Sigmoid colon (tissue), 7 donors: ENCODE measurements at places on chromosomes 2 and 18. TPM values are rescaled to one million over a fixed set of nuclear protein-coding genes. Genes with fewer than 3 reads are reported as not detected.

DNA sequence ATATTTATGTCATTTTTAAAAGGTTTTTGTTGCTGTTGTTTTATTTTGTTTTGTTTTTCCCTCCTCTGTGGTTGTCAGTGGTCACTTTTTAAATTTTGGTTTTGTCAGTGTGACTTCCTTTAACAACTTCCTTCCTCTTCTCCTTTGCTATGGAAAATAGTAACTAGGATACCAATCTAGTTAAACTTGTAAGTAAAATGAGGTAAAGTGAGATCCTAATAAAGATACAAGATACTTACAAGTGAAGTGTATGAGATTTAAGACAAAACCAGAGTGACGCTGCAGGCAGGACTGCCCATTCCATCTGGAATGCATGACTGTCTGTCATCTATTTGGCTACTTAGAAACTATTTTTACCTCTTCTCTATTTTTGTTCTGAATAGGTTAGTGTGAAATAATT is 30.6 kb upstream of the CREB1 start:
- no peak overlapping the region for H3K4me3 ChIP-seq
- no peaks in the 10 kb centered on the region for H3K36me3 ChIP-seq
- H3K27ac ChIP-seq: no peak overlapping the region
- H3K27me3 ChIP-seq: no peaks in the 10 kb centered on the region
- no peaks in the 10 kb centered on the region for H3K4me1 ChIP-seq

The TMEM247 gene
- not detected for total RNA-seq

- H3K27ac ChIP-seq: no peak overlapping the region
- no peak for DNase-seq
- no peaks in the 10 kb centered on the region for H3K4me1 ChIP-seq
- no peaks in the 10 kb centered on the region for H3K36me3 ChIP-seq
- H3K4me3 ChIP-seq: no peak overlapping the region
- H3K27me3 ChIP-seq: no peaks in the 10 kb centered on the region
Measured at GRCh38 chr18:9029131-9029530, 73.4 kb upstream of the NDUFV2 start.

The UGT1A3 gene
- total RNA-seq: not detected

The FSHR gene
- not detected for total RNA-seq

The SCLY gene
- total RNA-seq: 10.9 TPM

- H3K27me3 ChIP-seq: no peaks in the 10 kb centered on the region
- no peak overlapping the region for H3K4me3 ChIP-seq
- no peaks in the 10 kb centered on the region for H3K36me3 ChIP-seq
- no peaks in the 10 kb centered on the region for H3K4me1 ChIP-seq
- no peak for DNase-seq
Measured at GRCh38 chr2:236402033-236402790, 138.0 kb upstream of the ASB18 start.

DNA sequence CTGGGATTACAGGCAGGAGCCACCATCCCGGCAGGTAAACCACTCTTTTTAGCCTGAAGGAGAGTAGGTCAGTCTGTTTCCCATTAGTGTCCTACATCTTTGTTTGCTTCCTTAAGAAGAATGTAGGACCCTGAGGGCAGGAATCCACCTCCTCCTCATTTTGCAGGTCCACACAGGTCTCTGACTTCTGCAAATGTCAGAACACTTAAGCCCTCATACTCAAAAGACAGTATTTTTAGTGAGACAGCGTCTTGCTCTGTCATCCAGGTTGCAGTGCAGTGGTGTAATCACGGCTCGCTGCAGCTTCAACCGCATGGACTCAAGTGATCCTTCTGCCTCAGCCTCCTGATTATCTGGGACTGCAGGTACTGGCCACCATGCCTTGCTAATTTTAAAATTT is 9.3 kb downstream of the PSTPIP2 start:
- no peaks in the 10 kb centered on the region for H3K4me1 ChIP-seq
- no peaks in the 10 kb centered on the region for H3K27me3 ChIP-seq
- no peak for DNase-seq
- H3K4me3 ChIP-seq: no peak overlapping the region
- no peaks in the 10 kb centered on the region for H3K36me3 ChIP-seq

DNA sequence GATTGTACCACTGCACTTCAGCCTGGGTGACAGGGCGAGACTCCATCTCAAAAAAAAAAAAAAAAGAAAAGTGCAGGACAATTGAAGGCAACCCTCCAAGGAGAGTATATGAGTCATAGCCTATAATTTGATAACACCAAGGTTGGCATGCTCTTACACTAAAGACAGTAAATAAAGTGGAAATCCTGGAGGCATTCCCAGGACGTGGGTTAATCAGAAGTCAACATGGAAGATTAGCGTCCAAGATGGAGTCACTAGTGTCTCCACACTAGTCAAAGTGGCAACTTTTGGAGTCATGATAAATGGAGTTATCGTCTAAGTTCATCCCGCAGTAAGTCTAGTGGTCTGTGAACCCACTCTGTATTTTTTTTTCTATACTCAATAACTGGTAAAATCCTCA is 21.2 kb upstream of the UGGT1 start:
- no peak overlapping the region for H3K4me3 ChIP-seq
- H3K36me3 ChIP-seq: no peaks in the 10 kb centered on the region
- H3K27me3 ChIP-seq: no peaks in the 10 kb centered on the region
- H3K27ac ChIP-seq: no peak overlapping the region

DNA sequence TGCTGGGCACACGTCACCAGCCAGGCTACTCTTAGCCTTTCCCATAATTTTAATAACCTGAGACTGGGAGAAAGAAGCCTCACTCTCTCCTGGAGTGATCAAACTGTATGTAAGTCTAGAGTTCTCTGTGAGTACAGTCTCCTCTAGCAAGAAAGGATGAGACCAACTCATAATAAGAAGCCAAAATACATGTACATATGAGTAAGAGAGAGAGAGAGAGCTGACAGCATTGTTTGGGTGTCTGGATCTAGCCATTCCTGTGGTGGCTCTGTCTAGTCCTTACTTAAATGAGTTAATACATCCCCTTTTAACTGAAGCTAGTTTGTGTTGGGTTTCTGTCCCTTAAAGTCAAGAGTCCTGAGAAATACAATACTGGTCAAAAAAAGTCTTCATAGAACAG is 26.0 kb upstream of the ANXA4 start:
- H3K27ac ChIP-seq: no peak overlapping the region
- H3K27me3 ChIP-seq: no peaks in the 10 kb centered on the region
- no peak for DNase-seq
- no peak overlapping the region for H3K4me3 ChIP-seq
- H3K4me1 ChIP-seq: no peaks in the 10 kb centered on the region

DNA sequence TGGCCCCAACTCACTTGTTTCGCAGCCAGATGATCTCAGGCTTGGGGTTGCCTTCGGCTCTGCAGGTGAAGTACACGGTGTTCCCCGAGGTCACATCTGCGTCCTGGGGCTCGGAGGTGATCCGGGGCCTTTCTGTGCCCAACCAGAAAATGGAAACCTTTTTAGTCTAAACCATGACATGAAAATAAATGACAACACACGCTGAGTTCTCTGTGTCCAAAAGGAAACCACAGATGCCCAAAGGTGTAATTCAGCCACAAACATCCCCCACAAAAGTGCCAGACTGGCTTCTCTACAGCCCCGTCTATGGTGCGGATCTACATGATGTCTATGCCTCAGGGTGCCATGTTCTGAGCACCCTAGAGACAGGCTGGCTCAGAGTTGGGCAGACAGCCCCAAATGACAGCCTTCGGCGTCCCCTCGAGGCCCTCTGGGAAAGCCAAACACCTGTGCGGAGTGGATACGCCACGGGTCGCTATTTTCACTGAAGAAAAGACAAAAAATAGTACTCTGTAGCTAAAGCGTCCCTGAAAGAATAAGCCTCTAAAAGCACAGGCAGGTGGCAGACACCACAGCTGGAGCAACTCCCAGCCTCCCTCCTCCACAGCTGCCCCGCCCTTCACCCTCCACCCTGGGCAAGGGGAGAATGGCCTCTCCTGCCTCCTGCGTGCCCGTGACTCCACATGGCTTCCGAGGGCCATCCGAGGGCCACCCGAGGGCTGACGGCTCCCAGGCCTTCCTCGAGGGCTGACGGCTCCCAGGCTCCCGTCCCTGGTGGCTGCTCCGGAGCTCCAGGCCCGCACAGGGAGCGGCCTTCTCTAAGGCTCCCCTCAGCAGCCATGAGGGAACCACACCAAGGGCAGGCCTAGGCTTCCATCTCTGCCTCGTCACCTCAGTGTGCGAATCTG is 67.1 kb downstream of the PXDN start:
- peak overlapping the region; percentile 95 for H3K27ac ChIP-seq
- peaks cover 39% of the 10 kb centered on the region for H3K36me3 ChIP-seq
- no peaks in the 10 kb centered on the region for H3K27me3 ChIP-seq
- peak; percentile 57 for DNase-seq

- no peaks in the 10 kb centered on the region for H3K36me3 ChIP-seq
- peak within 1 kb of the TSS; percentile 52 for H3K4me3 ChIP-seq
- H3K4me1 ChIP-seq: peaks cover 27% of the 10 kb centered on the region
- H3K27ac ChIP-seq: peak within 1 kb of the TSS; percentile 48
- peak; percentile 64 for DNase-seq
Measured at GRCh38 chr2:212538305-212539071, at the start of gene ERBB4. TSS of gene ERBB4 (minus strand) at chr2:212538802. CDS start at chr2:212538530, 272 bp downstream.

DNA sequence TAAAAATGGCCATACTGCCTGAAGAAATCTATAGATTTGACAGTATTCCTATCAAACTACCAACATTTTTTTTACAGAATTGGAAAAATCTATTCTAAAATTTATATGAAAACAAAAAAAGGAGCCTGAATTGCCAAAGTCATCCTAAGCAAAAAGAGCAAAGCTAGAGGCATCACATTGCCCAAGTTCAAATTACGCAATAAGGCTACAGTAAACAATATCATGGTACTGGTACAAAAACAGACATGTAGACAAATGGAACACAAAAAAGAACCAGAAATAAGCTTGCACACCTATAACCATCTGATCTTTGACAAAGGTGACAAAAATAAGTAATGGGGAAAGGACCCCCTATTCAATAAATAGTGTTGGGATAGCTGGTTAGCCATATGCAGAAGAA is 50.2 kb upstream of the THSD7B start:
- no peaks in the 10 kb centered on the region for H3K27me3 ChIP-seq
- H3K36me3 ChIP-seq: no peaks in the 10 kb centered on the region
- H3K27ac ChIP-seq: no peak overlapping the region
- no peak overlapping the region for H3K4me3 ChIP-seq
- no peak for DNase-seq
- no peaks in the 10 kb centered on the region for H3K4me1 ChIP-seq

DNA sequence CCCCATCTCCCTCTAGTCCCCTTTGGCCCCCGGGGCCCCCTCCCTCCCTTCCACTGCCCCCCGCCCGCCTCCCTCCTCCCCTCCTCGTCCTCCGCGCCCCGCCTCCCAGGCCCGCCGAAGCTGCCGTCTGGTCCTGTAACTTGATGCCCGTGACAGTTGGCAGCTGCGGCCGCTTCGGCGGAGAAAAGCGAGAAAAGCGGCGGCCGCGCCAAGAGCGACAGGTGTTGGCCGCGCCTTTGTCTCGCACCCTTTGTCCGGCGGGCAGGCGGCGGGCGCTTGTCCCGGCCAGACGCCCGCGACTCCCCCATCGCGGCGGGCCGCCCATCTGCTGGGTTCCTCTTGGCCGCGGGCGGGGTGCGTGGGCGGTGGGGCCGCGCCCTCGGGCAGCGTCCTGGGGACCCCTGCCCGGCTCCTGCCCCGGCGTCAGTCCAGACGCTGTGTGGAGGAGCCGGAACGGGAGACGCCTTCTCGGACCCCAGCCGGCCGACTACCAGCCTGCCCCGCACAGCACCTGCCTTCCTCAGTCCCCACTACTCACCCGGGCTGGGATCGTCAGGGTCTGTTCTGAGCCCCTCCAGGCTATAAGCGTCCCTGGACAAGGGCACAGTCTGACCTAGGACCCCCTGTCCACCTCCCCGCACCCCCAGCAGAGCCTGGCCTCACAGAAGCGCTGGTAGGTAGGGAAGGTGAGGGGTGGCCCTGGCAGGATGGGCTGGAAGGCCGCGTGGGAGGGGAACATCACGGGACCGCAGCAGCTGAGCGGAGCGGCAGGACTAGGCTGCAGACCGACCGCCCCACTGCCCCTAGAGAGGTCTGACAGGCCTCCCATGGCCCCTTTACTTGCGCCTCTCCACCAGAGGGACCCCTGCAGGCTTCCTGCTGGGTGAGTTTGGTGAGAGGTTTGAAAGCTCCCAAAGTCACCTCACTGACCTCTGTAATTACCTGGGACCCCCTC is 1.2 kb upstream of the HES6 start:
- DNase-seq: peak; percentile 78
- peak overlapping the region; percentile 10 for H3K4me3 ChIP-seq
- peaks cover 47% of the 10 kb centered on the region for H3K4me1 ChIP-seq

DNA sequence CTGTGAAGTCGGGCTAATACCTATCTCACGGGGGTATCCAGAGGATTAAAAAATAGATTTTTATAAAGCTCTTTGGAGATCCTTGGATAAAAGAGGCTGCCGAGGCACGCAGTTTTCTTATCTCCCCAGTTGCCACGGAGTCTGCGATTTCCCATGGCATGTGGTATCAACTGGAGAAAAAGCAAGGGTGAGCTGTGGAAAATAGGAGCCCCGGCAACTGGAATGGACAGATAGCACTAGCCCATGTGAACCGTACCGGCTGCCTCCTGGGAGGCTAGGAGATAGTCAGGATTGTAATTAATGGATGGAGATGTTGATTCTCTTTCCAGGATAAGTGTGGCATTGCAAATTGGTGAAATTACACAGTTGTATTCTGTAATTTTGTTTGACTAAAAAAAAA is 407.6 kb upstream of the KCNH7 start:
- no peaks in the 10 kb centered on the region for H3K4me1 ChIP-seq
- H3K27ac ChIP-seq: no peak overlapping the region
- no peak for DNase-seq
- no peaks in the 10 kb centered on the region for H3K27me3 ChIP-seq
- H3K4me3 ChIP-seq: no peak overlapping the region
- no peaks in the 10 kb centered on the region for H3K36me3 ChIP-seq

DNA sequence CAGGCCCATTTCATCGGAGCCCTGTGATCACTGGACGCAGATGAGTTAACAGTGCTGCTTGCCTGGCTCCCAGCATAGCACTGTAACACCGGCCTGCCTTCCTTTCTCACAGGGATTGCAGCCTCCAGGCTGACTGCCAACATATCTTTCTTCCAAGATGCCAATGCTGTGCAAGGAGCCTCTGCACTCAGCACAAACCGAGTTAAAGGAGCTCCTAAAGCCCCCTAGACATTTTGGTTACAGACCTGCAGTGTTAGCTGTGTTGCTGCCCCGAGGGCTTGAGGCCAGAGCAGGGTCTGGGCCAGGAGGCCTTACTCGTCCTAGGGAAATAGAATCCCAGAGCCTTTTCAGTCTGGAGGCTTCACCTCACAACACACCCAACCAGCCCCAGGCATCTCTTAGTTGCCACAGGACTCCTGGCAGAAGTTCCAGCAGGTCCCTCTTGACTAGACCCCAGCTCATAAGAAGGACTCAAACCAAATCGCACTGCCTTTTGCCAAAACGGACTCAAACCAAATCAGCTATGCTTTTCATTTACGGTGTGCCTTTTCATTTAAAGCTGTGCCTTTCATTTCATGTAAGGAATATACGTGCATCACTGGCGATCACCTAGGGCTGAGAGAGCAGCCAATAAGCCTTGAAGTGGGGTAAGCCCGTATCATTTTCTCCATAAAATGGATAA is 58.4 kb upstream of the EML4 start:
- no peaks in the 10 kb centered on the region for H3K36me3 ChIP-seq
- peak; percentile 75 for DNase-seq
- H3K27me3 ChIP-seq: no peaks in the 10 kb centered on the region
- H3K27ac ChIP-seq: no peak overlapping the region
- H3K4me3 ChIP-seq: no peak overlapping the region
- peaks cover 11% of the 10 kb centered on the region for H3K4me1 ChIP-seq
